Stimulated activated CD8-positive, alpha-beta memory T cell treated with anti-CD3 and anti-CD28 coated beads, Interleukin-4, amount 100 ng/mL, for 4 hours (primary cell): ENCODE measurements at places on chromosomes 5 and 9.

DNA sequence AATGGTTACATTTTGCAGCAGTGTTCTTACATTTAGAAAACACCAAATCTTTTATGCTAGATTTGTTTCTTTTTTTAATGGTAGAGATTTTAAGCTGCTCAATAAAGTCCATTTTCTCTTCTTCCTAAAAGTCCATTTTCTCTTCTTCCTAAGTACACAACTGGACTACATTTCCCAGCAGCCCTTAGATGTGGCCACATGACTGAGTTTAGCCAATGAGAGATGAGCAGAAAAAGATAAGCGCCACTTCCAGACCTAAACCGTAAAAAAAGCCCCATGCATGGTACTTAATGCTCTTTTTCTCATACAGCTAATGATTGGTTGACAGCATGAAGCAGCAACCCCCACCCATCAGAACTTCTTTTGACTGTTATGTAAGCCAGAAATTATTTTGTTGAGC, 206.7 kb downstream of the FAM114A2 start:
- no peak for DNase-seq

DNA sequence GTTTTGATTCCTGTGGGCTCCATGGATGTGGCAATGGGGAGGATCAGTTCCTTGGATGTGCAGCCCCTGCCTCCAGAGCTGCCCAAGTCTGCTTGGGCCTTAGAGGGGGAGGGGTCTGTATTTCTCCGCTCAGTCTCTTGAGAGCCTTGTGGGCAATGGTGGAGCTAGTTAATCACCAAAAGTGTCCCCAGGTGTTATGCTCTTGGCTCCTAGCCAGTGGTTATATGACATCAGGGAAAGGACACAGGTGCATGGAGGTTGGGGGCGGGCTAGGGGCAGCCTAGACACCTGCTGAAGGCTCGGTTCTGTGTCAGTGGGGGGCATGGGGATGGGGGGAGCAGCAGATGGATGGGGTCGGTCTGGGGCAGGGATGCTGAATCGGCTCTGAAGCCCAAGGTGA, 12.4 kb upstream of the ARAP3 start:
- DNase-seq: no peak

- DNase-seq: no peak
Observed at GRCh38 chr9:114937516-114937915, 7.1 kb upstream of the TNFSF8 start.

GRCh38 chr5:149118463-149118862, 22.8 kb upstream of the ABLIM3 start:
- DNase-seq: no peak

DNA sequence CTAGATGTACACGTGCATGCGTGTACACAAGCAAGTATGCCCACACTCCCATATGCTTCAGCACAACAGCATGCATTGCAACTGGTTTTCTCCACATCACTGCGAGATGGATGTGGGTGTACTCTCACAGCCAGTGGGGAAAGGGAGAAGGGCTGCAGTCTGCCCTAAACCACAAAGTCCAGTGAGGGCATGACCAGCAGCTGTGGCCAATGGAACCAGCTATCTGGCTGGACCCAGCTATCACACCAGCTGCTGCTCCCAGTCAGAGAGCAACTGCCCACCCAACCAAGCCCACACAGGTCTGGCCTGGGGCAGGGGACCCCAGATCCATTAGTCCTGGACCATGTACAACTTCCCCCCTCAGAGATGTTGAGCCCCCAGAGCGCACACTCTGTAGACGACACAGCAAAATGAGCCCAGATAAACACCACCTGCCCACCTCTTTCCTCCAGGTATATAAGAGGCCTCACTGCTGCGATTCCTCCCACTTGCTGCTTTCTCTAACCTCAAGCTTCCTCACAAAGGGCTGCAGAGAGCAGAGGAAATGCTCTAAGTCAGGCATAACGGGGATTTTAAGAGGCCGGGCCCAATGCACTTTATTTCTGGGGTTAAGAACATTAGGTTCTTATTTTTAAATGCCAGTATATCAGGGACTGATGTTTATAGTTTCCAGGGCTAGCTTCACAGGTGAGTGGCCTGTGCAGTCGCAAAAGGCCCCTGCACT, 39.0 kb downstream of the SHB start:
- no peak for DNase-seq

- no peak for DNase-seq
Observed at GRCh38 chr9:105257809-105258208, 13.4 kb downstream of the SLC44A1 start.

- no peak for DNase-seq
Observed at GRCh38 chr9:103485138-103485537, 490.0 kb downstream of the CYLC2 start.

- no peak for DNase-seq
Observed at GRCh38 chr9:134783699-134784039, 96.9 kb upstream of the FCN2 start.

GRCh38 chr5:172733131-172733973, 37.6 kb downstream of the DUSP1 start:
- no peak for DNase-seq

- peak; percentile 37 for DNase-seq
Observed at GRCh38 chr5:143404416-143405062, 1.1 kb upstream of the NR3C1 start.

DNA sequence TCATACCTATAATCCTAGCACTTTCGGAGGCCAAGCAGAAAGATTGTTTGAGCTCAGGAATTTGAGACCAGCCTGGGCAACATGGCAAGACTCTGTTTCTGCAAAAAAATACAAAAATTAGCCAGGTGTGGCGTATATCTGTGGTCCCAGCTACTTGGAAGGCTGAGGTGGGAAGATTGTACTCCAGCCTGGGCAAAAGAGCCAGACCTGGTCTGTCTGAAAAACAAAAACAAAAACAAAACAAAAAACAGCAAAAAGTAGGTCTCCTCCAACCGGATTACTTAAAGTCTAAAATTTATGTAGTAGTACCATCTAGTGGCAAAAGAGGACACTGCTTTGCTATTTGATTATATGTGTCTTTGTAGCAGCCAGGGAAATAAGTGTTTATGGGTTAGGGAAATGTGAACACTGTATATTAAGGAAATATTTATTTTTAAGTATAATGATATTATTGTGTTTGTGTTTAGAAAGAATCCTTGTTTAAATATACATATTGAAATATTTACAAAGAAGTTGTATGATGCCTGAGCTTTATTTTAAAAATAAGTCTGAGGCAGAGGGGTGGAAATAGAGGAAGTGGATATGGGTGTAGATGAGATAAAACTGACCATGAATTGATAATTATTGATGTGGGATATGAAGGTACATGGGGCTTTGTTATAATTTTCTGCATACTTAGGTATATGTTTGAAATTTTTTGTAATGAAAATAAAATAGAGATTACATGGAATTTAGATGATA, 20.0 kb downstream of the APC start:
- no peak for DNase-seq

GRCh38 chr5:18967637-18968036, 1020.4 kb downstream of the CDH18 start:
- no peak for DNase-seq

DNA sequence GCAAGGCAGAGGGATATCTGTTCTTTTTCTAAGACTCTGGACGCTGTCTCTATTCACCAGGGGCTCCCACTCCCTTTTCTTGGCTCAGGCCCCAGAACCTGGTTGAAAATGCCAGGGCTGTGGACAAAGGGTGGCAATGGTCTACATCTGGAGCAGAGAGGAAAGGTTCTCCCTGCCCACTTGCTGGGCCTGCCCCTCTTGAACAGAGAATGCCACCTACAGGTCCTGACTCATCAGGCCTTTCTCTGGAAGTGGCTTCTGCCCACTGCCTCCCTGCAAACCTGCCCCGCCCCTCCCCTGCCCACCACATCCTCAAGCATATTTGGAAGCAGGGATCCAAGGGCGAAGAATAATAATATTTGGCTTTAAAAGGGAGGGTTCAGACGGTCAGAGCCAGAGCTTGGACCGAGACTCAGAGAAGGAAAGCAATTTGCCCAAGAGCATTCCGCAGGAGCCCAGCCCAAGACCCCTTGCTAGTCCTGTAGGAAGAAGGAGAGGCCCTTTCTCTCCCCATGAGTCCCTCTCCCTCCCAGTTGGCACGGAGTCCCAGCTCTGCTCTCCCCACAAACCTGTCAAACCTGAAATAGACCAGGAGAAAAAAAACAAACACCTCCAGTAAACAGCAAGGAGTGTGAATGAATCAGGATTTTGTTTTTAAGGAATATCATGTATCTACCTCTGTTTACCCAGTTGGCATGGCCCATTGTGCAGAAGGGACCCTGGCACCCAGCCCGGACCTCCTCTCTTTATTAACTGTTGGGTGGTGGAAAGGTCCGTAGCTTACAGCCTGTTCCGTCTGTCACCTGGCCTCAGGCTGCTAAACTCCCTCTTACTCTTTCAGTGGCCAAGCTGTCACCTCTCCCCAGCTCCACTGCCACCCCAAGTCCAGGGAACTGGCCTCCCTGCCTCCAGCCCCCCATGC, 37.7 kb upstream of the STXBP1 start:
- DNase-seq: no peak

GRCh38 chr5:34045996-34046395, 3.0 kb upstream of the C1QTNF3 start:
- DNase-seq: no peak

DNA sequence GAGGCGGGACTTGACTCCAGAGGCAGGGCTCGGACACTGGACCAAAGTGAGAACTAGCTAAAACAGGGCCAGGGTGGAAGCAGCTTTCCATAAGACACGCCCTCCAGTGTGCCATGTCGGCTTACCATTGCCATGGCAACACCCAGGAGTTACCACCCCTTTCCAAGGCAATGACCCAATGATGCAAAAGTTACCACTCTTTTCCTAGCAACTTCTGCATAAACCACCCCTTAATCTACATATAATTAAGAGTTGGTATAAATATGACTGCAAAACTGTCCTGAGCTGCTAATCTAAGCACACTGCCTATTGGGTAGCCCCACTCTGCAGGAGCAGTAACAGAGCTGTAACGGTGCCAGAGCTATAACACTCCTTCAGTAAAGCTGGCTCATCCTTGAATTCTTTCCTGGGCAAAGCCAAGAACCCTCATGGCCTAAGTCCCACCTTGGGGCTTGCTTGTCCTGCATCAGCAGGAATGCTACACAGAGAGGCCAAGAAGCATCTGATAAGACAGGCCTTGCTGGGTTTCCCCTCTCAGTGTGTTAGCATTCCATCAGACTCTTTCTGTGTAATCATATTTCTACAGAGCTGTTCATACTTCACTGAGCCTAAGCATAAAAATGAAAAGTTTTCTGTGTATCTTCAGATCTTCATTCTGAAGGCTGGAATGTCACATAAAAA, 262.7 kb upstream of the KLF9 start:
- DNase-seq: no peak

GRCh38 chr5:122924203-122924602, 78.8 kb downstream of the SNX24 start:
- DNase-seq: no peak

DNA sequence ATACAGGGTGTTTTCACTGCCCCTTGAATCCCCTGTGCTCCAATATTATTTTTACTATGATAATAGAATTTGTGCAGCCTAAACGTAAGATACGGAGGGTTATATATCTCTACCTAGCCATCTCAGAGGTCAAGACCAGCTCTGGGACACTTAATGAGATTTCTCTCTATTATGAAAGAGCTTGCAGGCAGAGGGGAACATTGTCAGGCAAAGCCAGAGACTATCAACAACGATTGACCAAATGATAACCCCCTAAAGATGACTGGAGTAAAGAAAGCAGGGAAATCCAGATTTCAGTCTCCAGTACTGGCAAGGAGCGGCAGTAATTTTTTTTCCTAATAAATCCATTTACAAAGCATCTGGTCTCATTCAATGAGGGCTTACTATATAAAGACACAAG, 59.8 kb upstream of the LPAR1 start:
- no peak for DNase-seq

DNA sequence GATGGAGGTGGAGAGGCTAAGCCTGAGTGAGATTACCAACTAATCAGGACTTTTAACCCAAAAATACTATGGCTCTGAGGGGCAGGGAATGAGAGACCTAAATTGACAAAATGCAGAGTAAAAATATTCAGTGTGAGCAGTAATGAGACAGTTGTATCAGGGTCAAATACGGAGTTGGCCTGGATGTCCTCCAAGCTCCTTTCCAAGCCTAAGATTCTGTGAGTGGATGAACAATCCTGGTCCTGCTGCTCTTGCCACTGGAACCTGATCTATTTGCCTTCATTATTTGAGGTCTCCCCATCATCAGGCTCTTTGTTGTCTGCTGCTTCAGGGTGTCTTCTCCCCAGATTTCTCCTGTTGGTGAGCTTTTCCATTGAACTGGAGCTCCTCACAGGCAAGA, 1.1 kb downstream of the PDCD1LG2 start:
- no peak for DNase-seq

DNA sequence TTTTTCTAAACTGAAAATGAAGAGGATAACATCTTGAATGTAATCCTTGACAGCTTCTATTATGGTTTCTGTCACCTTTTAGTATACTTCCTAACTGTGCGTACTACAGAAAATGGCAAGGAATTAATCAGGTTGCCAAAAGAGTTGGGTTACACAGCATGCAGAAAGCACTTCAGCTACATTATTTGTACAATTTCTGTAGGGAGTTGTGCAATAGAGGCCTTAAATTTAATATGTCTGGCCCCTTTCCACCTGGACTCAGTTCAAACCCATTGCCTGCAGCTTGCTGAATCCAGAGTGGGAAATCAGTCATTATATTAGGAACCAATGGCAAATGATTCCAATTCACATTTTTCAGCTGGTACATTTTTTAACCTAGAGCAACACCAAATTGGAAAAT, 549.7 kb downstream of the CSNK1G3 start:
- no peak for DNase-seq

- no peak for DNase-seq
Observed at GRCh38 chr5:133272345-133272744, 220.5 kb downstream of the HSPA4 start.

DNA sequence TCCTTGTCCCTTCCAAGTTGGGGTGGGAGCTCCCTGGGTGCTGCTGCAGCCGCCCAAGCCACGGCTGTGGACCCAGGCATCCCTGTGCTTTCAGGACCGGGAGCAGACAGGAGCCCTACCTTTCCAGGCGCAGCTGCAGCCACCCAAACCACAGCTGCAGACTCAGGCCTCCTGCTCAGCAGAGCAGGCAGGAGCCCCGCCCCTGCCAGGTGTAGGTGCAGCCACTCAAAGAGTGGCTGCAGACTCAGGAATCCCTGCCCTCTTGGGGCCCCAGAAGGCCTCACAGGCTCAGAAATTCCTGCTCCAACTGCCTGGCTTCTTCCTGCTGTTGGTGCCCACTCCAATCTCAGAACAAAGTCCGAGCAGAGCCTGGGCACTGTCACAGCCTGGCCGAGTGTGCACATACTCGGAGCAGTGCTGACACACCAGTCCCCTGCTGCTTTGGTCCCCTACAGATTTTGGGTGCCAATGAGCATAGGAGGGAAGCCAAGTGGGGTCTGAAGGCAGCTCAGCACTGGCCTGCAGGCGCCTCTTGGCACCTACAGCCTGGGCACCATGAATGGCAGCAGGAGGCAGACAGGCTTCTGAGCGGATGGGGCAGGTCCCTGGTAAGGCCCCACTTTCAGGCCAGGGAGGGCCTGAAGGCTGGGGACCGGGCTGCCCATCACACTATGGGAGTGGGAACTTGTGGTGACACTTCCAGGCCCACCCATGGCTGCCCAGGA, 6.0 kb upstream of the TESK1 start:
- DNase-seq: no peak

GRCh38 chr5:98069876-98070512, 703.5 kb upstream of the RGMB start:
- DNase-seq: no peak
